Inflammatory macrophage treated with lipopolysaccharide for 1 hour (primary cell): ENCODE measurements at places on chromosomes 12 and 14.

- DNase-seq: no peak
Measured at GRCh38 chr14:94819531-94819930, 49.6 kb upstream of the GSC start.

GRCh38 chr14:73729556-73730265 is 15.5 kb upstream of the PNMA1 start:
- DNase-seq: no peak

- no peak for DNase-seq
Measured at GRCh38 chr12:106595268-106595667, 12.5 kb downstream of the RFX4 start.

GRCh38 chr12:2139651-2140050 is 86.9 kb downstream of the CACNA1C start:
- DNase-seq: no peak

DNA sequence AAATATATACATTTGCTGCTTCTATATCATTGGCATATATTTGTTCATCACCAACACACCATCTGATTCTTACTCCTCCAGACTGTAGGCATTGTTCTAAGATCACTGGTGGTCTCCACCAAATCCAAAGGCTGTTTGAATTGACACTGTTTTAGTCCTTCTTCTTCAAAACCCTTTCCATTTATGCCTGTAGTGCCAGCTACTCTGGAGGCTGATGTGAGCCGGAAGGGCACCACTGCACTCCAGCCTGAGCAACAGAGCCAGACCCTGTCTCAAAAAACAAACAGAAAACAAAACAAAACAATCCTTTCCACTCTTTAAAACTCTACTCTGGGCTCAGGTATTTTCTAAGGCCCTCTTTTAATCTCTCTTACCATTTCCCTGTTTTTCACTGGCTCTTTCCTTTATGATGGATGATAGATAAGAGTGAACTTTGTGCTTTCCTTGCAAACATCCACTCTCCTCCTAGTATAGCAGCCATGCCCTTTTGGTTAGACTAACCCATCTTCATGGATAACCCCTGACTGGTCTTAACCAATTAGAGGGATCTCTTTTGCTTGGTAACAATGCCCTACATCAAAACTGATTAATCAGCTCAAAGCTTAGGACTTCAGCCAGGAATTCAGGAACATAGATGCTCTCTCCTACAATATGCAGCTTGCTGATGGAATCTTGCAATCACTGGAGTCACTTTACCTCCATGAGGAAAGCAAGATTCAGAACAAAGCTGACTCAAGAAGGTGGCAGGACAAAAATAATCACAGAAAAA is 24.9 kb downstream of the SPTSSA start:
- DNase-seq: no peak

- no peak for DNase-seq
Measured at GRCh38 chr12:49707812-49708147, 575 bp upstream of the FMNL3 start.

- no peak for DNase-seq
Measured at GRCh38 chr12:19223018-19223417, 93.5 kb downstream of the PLEKHA5 start.

DNA sequence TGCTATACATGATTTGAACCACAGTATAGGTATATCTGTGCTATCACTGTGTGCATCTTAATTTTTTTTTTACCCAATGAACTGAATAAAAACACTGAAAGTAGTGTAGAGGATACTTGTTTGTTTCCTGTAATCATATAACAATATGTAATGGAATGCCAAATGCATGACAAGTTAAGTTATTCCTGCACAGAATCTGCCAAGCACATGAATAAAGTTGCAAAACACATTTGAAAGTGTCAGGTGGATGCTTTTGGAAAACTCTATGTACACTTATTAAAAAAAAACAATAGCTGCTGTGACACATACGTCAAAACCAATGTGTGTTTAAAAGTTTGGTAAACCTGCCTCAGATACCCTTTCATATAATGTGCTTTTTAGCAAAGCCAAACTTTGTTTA is 1638.1 kb upstream of the SEL1L start:
- no peak for DNase-seq

- no peak for DNase-seq
Measured at GRCh38 chr14:90213099-90213748, 43.1 kb upstream of the PSMC1 start.

DNA sequence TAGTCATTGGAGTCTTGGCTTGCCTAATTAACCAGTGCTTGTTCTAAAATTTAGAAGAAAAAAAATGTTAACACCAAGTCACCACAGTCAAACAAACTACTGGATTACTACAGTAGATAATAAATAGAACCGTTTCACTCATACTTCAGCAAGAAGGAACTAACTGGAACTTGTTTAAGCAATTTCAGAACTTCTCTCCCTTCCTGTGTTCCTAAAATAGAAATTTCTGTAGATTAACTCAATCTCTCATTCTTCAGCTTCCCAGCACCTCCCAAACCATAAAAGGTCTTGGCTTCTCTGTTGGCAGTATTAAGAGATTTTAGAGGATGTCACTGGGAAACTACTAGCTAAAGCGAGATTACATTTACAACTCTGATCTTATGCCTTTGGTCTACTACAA is 18.6 kb downstream of the GNS start:
- DNase-seq: peak; percentile 70

DNA sequence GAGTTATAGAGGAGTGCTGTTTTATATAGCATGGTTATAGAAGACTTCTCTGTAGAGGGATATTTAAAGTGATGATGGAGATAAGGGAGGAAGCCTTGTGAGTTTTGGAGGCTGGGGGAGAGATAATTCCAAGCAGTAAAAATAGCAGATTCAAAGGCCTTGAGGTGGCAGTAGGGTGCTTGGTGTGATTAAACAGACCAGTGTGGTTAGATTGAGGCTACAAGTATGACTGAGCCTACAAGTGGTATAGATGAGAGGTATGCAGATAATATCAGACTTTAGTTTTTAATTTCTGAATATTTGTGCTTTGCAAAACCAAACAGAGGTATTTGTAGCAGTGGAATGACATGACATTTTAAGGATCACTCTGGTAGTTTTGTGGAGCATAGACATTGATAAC is 20.3 kb downstream of the FANCM start:
- no peak for DNase-seq

DNA sequence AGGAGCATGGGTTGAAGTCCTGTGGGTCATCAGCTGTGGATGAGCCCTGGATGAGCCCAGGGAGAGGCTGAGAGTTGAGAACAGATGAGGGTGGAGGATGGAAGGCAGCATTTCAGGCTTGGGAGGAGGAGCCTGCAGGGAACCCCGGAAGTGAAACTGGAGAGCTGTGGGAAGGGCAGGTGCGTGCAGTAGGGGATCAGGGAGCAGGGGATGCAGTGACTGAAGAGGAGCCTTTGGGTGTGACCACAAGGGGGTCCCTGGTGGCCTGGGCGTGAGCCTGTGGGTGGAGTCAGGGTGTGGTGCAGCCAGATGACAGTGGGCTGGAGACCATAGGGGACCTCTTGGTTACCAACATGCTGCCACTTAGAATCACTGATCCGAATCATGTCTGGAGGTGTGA is 115.5 kb downstream of the PAPOLA start:
- DNase-seq: no peak

- DNase-seq: no peak
Measured at GRCh38 chr12:68673788-68674187, 13.0 kb upstream of the NUP107 start.

DNA sequence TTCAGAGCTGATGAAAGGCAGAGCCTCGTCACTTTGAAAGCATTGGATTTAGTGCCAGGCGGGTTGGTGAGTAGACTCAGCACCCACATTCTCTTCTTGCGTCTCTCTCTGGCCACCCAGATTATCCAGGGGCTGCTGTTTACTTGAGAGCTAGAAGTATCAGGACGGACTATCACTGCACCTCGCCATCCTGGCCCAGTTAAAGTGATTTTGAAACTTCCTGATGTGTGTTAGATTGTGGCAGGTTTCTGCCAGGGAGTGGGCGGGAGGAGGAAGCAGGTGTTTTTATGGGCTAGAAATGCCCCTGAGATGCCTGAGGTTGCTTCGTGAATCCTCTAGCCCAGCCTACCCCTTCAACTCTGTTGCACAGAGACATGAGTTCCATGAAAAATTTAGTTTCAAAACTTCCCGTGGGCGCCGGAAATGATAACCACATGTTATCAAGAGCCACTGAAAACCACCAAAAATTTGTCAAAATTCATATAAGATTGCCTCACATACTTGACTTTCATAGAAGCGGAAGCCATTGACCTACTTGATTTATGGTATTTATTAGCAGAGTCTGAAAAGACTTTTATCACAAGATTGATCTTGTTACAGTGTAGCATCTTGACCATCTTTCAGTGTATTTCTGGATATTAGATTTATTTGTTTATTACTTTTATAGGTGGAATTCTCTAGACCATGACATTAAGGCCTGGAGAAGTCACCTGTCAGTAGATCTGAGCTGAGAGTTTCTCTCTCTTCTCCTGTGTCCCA is 466.0 kb downstream of the RAD51B start:
- DNase-seq: peak; percentile 97

DNA sequence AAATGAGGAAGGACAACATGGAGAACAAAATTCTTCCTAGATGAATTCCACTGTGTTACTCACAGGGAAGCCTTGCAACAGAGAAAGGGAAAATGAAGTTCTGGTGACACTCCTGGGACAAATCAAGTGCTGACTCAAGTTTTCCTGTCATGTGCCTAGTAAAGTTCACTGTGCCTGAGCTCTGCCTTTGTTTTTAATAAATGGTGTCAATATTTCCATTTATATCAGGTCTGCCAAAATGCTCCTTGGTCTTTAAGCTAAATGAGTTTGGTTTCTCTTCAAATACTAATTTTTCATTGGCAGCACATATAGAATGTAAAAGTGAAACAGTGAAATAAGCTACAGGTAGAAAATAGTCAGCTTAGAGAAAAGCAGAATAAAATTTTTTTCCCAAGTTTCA is 33.0 kb downstream of the HIGD1C start:
- peak; percentile 49 for DNase-seq

- peak; percentile 14 for DNase-seq
Measured at GRCh38 chr12:28958553-28959195, 190.4 kb upstream of the FAR2 start.

DNA sequence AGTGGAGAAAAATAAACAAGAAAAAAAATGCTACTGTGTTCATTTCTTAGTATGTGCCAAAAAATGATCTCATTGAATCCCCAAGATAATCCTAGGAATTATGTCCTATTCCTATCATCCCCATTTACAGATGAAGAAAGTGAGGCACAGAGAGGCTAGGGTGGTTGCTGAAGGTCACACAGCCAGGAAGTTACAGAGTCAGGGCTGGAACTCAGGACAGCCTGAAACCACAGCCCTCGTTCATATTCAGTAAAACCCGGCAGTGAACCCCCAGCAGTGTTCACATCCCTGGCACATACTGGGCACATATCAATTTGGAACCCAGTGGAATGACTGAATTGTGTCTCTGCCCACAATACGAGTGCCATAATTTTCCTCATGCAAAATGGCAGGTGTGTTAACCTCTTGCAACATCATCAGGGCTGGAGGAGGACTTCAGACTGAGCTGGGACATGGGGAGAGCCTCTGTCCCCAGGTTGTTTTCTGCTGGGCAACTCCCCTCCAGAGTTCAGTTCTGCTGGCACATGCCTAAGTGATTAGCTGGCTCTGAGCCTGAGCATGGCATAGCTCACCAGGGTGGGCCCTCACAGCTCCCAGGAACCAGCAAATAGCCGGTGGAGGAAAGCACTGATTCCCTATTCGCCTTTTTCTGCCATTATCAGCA is 2.0 kb upstream of the PPP1CC start:
- no peak for DNase-seq

DNA sequence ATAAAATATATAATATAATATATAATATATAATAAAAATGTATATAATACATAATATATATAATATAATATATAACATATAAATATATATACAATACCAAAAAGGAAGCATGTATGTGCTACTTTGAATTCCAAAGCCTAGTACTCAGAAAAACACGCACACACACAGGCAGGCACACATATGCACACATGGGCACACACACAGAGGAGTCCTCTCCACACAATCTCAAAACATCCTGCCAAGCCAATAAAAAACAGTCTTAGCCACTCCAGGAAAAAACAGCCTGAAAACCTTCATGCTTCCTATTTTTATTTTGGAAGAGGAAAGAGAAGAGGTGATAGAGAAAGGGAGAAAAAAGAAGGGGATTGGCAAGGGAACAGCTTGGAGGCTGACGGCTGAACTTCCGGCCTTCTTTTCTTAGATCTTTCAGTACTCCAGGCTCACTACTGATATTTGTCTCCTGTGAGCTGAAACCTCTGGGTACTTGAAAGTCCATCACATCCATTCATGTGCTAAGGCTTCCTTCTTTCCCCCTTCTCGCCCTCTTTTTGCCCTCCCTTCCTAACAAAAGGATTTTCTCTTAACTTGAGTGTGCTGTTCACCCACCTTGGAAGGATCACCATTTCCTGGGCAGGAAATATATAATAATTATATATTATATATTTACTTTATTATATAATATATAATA is 394.2 kb downstream of the NUAK1 start:
- DNase-seq: no peak

- DNase-seq: no peak
Measured at GRCh38 chr12:95859947-95860850, 1.4 kb downstream of the SNRPF start.

GRCh38 chr14:61501714-61502458 is 180.5 kb downstream of the PRKCH start:
- no peak for DNase-seq

GRCh38 chr14:101123618-101124510 is 220.3 kb upstream of the RTL1 start:
- no peak for DNase-seq

GRCh38 chr12:119476951-119477350 is 116.6 kb upstream of the TMEM233 start:
- DNase-seq: no peak

DNA sequence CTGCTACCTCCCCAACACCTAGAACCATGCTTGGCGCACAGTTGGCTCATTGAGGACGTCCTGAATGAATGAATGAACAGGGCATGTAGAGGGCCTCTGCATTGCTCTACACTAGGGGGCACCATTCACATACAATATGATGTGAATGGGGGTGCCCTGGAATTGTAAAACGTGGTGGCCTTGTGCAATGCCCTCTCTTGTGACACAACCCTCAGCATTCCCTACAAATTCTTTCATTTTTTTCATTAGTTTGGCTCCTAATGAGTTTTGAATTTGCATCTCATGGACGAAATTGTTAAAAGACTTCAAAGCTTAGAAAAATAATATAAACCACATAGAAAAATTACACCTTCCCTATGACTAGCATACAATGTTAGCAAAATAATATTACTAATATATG is 2.3 kb upstream of the DIO2 start:
- peak; percentile 44 for DNase-seq

GRCh38 chr14:42541535-42542001 is 934.9 kb downstream of the LRFN5 start:
- no peak for DNase-seq
